Activated T-helper 1 cell treated with anti-CD3 and anti-CD28 coated beads, Interleukin-2, amount 50 U/mL, for 16 hours (primary cell): ENCODE measurements at places on chromosomes 11 and 22.

DNA sequence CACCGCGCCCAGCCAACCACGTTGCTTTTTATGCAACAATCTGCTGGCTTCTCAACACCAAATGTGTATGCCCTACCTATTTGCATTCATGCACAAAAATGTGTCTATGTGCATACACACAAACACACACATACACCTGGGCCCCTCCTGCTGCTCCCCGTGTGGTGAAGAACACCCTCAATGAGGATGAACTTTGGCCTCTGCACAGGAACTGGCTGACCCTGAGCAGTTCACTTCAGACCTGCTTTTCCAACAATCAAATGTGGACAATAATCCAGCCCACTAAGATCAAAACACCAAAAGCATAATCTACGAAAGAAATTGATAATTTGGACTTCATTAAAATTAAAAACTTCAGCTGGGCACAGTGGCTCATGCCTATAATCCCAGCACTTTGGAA, 25.3 kb upstream of the SLC35C1 start:
- no peak for DNase-seq

DNA sequence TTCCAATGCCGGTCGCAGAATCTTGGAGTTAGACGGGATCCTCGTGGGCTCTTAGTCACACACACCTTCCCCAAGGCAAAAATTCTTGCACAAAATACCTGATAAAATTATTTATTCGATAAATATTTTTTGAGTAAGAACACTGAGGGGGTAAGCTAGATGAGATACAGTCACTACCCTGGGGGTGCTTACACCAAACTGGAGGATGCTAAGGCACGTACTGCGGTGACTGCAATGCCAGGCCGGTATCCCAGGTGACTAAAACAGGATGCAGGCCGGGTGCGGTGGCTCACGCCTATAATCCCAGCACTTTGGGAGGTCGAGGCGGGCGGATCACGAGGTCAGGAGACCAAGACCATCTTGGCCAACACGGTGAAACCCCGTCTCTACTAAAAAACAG, 1.7 kb upstream of the MRTFA start:
- no peak for DNase-seq

- no peak for DNase-seq
Measured at GRCh38 chr11:116607027-116607426, 165.8 kb downstream of the BUD13 start.

GRCh38 chr11:133163463-133164419, 368.6 kb downstream of the OPCML start:
- no peak for DNase-seq

- DNase-seq = no peak
Measured at GRCh38 chr22:40517631-40518030, 118.9 kb downstream of the MRTFA start.
